EH (cell line): ENCODE measurements at places on chromosomes 7 and 10.

DNA sequence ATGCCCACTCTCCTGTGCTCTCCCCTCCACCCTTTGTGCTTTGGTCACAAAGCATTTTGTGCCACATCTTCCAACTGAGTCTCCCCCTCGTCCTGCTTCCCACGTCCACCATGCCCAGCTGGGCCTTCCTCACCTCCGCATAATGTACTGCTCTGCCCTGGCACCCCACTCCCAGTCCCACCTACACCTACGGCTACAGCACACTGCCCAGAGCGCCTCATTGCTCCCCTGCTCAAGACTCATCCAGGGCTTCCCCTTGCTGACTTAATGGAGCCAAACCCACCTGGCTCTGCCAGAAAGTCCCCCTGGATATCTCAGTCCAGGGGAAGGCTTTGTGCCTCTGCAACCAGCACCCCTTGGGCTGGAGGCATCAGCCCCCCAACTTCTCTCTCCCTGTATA lies 299.2 kb upstream of the ZMIZ1 start:
- DNase-seq, result no peak

DNA sequence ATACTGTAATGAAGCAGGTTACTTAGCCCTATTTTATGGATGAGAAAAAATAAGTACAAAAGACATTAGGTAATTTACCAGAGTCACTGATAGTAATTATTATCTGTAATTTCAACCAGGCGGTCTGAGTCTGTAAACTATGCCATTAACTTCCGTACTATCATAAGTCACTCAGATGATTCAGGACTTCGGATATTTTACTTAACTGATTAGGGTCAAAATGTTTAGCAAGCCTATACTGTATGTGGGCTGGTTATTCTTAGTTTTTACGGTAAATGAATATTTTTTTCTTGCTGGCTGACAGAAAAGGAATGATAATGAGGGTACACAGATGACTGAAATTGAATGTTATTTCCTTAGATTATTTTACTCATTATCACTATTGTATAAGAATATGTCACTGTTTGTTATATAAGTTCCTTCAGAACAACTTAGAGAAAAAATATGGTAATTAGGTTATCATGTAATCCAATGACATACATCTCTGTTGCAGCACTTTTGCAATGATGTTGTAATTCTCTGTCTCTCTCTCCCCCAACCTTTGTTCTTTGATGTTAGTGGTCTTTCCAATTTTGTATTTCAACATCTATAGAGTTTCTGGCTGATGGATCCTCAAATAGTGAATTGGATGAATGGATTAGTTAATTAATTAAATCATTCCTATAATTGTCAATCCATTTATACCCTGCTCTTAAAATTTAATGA lies 165.6 kb downstream of the ZEB1 start:
- peak; percentile 51 for DNase-seq

- DNase-seq, result no peak
Observed at GRCh38 chr7:118699222-118699621, 474.7 kb downstream of the ANKRD7 start.

GRCh38 chr10:124903111-124903510 lies 38.8 kb upstream of the ZRANB1 start:
- no peak for DNase-seq

GRCh38 chr10:3948843-3949242 lies 163.8 kb upstream of the KLF6 start:
- peak; percentile 39 for DNase-seq

DNA sequence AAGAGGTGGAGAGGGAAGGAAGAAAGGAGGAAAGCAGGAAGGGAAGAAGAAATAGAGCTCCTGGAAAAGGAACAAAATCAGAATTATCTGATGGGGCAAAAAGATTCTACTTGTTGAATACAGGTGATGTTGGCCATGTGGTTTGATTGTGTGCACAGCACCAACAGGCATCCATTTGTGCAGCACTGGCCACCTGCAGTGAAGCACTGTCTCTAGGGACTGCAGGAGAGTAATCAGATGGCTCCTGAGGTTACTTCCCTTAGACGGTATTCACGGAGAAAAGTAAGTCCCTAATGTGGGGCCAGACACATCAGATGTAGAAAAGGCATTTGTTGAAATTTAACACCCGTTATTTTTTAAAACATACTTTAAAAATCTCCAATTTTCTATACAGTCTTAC lies 135.3 kb upstream of the VIPR2 start:
- DNase-seq, result no peak

DNA sequence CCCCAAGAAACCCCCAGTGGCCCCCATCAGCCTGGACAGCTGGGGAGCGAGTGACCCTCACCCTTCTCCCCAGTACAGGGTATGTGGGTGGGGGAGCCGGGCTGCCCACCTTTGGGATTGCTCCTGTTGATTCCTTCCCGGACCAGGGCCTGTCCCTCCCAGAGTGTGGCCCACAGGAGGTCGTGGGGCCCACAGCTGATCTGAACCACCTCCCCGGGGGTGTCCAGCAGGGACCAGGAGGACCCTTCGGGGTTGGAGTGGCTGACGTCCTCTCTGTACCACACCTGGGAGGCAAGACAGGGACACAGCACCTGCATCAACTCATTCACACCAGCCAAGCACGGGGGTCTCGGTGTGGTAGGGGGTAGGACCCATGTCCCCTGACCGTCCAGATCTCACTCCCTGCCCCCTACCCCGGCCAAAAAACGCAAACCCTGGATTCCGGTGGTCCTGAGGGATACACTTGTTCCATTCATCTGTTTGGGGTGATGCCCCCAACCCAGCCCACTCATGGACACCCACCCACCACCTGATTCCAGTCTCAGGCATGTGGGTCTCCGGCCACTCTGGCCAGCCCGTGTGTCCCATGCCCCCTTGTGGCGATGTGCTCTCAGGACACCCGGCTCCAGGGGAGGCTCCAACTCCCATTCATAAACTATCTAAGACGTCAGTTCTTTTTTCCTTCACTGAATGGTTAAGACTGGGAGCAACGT lies 10.9 kb downstream of the TECPR1 start:
- DNase-seq, result peak; percentile 47

GRCh38 chr7:16067711-16068110 lies 353.6 kb downstream of the CRPPA start:
- DNase-seq, result no peak

DNA sequence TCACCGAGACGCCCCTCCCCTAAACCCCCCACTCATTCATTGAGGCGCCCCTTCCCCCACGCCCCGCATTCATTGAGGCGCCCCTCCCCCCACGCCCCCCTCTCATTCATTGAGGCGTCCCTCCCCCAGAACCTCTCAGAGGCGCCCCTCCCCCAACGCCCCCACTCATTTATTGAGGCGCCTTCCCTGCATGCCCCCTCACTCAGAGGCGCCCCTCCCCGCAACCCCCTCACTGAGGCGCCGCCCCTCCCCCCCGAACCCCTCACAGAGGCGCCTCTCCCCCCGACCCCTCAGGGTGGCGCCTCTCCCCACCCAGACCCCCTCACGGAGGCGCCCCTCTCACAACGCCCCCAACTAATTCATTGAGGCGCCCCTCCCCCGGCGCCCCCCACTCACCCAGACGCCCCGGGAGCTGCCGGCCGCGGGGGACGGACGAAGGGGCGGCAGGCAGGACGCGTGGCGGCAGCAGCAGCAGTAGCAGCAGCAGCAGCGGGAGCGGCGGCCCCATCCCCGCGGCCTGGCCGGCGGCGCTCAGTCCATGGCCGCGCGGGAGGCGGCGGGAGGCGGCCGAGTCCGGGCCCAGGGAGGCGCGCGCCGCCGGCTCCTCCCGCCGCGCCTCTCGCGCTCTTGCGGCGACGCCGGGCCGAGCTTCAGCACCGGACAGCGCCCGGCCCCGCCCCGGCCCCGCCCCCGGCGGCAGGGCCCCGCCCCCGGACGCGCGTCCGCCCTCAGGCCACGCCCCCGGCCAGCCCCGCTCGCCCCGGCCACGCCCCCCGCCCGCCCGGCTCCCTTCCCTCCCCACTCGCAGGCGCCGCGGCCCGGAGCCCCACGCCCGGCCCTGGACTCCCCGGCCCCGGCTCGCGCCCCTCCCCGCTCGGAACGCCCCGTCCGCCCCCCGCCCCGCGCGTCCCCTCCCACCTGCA lies at the start of gene PTPRN2:
Gene PTPRN2, minus strand, starts transcription at position 662 of the 923 bp plus-strand sequence.
- DNase-seq, result peak; percentile 67

- no peak for DNase-seq
Observed at GRCh38 chr10:70898687-70899086, 10.3 kb upstream of the PCBD1 start.

DNA sequence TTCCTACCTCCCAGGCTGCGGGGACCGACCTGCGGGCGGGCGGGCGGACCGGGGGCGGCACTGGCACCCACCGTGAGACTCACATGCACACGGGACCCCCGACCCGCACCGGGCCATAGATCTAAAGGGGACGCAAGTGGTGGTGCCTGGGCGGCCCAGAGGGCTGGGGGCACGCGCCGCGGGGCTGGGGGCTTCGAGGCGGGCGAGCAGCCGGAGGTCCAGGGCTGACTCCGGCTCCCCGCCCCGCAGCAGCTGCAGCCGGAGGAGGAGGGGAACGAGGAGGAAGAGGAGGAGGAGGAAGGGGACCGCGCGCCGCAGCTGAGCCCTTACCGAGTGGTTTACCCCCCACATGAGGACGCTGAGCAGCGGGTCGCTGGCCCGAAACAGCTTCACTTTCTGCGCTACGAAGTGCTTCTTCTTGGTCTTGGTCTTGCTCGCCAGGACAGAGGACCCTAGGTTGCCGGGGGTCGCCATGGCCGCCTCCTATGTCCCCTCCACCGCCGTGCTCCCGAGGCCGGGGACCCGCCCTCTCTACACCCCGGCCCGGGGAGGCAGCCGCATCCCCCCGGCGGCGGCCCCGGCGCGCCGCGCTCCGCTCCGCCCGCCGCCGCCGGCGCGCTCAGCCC lies 412 bp downstream of the PIP4K2A start:
- peak; percentile 35 for DNase-seq

DNA sequence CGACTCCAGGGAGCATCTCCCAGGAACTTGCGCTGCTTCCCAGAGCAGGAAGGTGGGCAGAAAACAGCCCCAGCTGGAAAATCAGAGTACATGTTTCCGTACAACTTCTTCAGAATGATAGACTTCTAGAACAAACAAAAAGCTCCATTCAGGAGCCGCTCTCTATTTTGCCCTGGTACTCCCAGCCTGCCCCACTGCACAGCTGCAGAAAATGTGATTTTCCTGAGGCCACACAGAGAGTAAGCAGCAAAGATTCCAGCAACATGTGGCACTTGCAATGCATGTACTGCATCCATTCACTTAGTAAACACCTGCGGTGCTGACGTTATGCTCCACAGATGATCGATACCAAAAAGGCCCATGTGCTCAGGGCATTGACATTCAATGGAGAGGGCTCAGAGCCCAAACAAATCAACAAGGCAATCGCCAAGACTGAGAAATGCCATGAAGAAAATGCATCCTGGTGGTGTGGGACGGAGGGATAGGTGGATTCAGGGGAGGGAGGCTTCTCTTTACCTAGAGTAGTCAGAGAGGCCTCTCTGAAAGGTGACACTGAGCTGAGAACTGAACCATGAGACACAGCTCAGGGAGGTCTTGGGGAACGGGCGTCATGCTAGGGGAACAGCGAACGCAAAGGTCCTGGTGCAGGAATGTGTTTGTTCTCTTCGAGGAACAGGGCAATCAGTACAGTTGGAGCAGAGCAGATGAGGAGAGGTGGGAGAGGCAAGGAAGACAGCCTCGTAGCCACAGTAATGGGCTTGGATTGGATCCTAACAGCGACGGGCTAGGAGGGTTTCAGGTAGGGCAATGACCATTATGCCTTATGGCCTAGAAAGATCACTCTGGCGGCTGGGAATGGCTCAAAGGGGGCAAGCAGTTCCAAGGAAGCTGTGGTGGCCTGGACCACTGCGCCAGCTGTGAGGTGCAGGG lies 35.3 kb upstream of the DUSP5 start:
- no peak for DNase-seq

DNA sequence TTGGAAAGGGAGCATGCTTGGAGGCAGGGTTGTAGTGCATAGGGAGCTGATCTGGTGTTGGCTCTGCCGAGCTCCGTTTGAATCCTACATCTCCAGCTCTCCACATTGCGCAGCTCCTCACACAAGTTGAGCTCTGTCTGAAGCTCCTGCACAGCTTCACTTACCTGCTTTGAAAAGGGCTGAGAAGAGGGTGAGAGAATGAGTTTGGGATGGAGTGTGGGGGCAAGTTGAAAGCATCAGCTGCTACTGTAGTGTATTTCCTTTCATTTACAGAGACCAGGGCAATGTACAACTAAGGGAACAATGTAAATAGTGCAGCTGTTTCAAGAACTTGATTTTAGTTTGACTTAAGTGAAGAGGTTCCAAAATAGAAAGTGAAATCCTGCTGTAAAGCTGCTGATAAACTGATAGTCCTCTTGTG lies 88.5 kb downstream of the VTI1A start:
- DNase-seq, result no peak

DNA sequence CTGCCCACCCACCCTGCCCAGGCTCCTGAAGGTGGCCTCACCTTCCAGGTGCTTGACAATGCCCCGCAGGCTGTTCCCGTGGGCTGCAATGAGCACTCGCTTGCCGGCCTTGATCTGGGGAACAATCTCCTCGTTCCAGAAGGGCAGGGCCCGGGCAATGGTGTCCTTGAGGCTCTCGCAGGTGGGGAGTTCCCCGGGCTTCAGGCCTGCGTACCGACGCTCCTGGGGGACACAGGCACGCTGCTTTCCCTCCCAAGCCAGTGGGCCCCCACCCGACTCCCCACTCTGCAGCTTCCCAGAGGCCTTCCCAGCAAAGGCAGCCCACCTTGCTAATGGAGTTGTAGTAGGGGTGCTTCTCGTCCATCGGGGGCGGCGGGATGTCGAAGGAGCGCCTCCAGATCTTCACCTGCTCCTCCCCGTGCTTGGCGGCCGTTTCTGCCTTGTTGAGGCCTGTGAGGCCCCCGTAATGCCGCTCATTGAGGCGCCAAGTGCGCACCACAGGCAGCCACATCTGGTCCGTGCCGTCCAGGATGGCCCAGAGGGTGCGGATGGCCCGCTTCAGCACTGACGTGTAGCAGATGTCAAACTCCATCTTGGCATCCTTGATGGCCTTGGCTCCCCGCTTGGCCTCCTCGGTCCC lies 456 bp downstream of the PGAM2 start:
- DNase-seq, result peak; percentile 13

DNA sequence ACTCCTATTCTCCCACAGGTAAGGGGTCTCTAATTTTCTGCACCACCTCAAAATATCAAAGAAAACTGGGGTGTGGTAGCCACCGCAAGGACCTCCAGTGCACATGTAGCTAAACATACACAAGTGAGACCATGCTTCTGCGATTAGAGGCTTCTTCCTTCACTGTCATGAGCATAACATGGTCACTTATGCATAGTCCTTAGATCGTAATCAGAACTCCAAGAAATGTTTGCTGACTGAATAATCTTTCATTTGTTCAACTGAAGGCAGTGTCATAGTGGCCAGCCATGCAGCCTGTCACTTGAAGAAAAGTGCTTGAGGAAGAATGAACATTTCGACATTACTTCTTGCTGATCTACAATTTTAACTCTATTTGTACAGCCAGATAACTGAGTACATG lies 14.6 kb downstream of the TWIST1 start:
- peak; percentile 69 for DNase-seq

- peak; percentile 6 for DNase-seq
Observed at GRCh38 chr7:92421676-92422435, 25.4 kb upstream of the GATAD1 start.

DNA sequence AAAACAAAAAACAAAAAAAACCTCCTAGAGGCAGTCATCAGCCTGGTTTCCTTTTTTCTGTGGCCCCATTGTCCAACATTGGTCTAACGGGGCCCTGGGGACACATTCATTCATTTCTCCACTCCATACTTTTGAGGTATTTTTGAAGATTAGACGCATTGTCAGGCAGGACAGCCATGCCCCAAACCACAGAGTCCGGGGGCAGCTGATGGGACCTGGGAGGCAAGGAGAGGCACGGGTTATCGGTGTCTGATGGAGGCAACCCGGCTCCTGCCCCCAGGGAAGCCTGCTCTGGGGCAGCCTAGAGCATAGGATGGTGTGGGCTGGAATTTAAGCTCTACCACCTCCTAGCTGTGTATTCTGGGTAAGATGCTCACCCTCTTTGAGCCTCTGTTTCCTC lies 6.5 kb upstream of the RABGEF1 start:
- DNase-seq, result no peak
